NCI-H524 treated with DMSO at 0.1 percent for 48 hours (cell line): ENCODE measurements at places on chromosomes 11 and 22.

- DNase-seq = no peak
These were observed 6.6 kb upstream of the MS4A18 start for GRCh38 chr11:60717956-60718355.

DNA sequence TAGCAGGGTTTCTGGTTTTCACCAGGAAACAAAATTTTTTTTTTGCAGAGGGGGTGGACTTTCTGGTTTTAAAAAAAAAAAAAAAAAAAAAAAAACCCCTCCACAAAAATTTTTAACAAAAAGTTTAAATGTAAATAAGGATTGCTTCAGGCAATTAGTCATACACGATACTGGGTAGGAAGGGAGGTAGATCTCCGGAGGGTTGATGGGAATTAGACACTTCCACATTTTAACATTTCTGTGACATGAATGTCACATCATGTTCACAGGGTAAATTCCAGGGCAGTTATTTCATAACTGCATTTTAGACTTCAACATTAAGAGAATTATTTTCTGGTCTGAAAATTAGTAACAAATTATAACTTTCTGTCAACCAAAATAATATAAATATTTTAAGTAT is 15.9 kb downstream of the NUP98 start:
- DNase-seq = no peak

DNA sequence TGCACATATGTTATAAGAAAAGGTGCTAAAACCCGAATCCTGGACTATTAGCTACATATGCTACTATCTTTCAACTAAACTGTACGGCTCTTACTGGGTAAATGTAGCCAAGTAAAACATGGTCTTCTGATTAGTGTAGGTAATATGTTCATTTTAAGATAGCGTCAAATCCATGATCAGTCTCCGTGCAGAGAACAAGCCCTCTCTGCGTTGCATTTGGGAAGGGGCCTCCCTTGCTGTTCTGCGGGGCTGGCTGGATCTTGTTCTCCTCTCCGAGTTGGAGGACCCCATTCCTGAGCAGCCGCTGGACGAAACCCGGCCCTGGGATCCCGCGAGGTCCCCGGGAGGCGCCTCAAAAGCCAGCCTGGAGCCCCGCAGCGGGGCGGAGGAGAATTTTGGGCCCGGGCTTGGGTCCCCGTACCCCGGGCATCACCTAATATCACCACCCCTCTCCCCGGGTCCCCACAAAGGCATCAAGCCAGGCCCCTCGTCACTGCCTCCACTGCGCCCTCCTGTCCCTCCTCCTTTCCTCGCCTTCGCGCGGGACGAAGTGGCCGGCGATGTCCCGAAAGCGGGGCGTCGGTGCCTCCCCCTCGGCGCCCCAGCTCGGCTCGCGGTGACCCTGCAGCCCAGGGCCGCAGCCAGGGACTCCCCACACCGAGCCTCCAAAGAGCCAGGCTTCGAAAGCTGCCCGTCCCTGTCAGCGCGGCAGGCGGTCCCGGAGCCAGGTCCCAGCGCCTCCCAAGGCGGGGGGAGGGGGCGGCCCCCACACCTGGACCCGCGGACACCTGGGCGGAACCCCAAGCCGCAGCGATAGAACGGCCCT is 54.5 kb upstream of the FBXO3 start:
- no peak for DNase-seq

DNA sequence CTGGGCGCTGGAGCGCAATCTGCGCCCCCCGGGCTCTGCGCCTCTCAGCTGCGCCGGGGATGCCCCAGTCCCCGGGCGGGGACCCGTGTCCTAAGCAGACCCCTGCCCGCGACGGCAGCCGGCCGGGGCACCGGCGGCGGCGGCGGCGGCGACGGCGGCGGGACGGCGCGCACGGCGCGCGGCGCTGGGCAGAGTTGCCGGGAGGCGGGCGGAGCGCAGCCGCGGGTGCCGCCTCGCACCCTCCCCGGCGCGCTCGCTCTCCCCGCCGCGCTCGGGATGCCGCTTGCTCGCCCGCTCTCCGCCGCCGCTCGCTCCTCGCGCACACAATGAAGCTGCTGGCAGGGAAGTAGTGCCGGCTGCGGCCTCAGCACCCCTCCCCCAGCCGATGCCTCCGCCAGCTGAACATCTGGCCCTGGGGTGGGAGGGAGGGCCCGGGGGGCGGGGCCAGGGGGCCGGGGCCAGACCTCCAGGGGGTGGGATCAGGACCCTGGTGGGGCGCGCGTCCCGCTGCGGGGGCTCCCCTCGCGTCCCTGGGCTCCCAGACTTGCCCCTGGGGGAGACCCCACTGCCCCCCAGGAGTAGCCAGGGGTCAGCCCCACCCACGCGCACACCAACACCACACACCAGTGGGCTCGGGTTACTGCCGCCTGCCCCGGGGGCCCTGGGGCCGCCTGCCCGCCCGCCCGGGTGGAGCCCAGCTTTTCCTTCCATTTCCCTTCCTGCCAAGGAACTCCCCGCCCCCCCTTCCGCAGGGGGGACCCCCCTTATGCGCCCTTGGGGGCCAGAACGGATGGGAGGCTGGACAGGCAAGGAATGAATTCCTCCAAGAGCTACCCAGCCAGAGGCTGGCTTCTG is at the start of gene RCOR2:
Gene RCOR2 (minus strand): TSS at position 328 of the 855 bp plus-strand sequence. CDS start 708 bp downstream, outside the sequence.
- no peak for DNase-seq

GRCh38 chr11:86799680-86800075 is 664 bp upstream of the PRSS23 start:
- no peak for DNase-seq

DNA sequence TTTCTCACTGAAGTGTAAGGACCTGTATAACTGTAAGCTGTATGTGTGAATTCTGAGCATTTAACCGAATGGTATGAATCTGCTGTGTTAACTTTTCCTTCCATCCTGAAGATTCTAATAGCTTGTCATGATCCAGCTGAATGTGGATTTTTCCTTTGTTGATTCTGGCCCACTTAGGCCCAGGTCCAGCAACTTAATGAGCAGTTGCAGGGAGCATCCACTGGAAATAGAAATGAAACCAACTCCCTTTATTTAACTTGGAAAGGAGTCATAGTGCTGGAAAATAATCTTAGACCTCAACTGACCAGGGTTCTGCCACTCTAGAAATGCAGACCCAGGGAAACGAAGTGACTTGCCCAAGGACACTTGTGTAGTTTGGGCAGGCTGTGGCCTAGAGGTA is 142.3 kb upstream of the MTNR1B start:
- DNase-seq = no peak

- DNase-seq = no peak
These were observed 62.9 kb upstream of the CLDN5 start for GRCh38 chr22:19586922-19587684.

GRCh38 chr11:104329078-104329665 is 165.2 kb upstream of the PDGFD start:
- no peak for DNase-seq

GRCh38 chr11:5310423-5310822 is 8.7 kb upstream of the OR51B4 start:
- DNase-seq = no peak

DNA sequence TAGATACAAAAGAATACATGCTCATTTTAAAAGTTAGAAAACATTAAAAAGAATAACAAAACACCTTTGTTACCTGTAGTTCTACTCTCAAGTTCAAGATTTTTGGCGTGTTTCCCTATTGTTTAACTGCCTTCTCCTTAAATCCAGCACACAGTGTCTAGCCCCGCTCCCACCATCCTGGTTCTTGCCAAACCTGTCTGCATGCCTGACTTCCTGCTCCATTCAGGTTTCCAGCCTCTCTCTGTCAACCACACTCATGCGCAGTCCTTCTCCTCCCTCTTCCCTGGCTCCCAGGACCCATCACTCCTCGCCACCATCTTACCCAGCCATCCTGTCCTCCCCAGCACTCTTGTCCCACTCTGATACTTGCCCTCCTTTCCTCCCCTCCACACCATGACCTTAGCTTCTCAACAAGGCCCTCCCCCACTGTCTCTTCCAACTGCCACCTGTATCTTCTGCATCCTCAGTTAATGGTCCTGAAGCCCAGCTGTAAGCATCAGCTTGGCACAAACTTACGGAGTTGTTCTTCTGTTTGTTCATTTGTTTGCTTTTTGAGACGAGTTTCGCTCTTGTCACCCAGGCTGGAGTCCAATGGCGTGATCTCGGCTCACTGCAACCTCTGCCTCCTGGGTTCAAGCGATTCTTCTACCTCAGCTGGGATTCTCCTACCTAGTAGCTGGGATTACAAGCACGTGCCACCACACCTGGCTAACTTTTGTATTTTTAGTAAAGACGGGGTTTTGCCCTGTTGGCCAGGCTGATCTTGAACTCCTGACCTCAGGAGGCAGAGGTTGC is 7.5 kb upstream of the MYH9 start:
- no peak for DNase-seq

DNA sequence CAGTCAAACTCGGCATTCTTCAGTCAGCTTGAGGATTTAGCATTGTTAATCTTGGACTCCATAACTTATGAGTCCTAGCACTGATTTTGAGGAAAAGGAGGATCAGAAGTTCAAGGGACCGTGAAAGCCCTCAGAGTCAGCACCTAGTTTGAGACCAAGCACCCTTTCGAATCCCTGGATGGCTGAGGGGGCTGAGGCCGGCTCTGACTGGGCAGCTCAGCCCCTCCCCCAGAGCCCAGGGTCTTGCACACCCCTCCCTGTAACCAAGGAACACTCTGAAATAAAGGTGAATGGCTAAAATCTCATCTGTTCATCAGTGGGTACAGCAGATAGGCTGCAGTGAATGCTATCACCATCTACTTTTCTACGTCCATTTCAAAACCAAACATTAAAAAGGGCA is 27.3 kb downstream of the SLC25A18 start:
- no peak for DNase-seq

GRCh38 chr11:75152651-75153427 is 1.9 kb downstream of the SLCO2B1 start:
- DNase-seq = no peak

DNA sequence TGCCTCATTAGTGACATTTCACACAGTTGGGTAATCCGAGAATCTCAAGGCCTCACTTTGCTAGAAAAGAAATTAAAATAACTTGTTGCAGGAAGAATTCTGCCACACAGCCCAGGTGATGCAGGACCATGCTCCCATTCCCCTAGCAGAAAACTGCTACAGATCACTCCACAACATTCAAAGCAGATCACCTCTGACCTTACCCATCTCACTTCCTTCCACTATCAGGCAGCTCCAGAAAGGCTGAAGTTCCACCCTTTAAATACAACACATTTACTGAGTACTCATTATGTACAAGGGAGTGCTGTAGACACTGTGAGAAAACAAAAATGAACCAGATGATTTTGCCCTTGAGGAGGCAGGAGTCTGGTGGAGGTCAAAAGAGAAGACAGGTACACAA is 231.0 kb downstream of the TTC28 start:
- DNase-seq = no peak
